Activated CD4-positive, alpha-beta T cell treated with anti-CD3 and anti-CD28 coated beads, Interleukin-2, amount 50 U/mL, for 1 hour (primary cell): ENCODE measurements at places on chromosomes 3 and 15.
A peak's percentile ranks its signal among the peaks of the same experiment; 100 is the strongest.

DNA sequence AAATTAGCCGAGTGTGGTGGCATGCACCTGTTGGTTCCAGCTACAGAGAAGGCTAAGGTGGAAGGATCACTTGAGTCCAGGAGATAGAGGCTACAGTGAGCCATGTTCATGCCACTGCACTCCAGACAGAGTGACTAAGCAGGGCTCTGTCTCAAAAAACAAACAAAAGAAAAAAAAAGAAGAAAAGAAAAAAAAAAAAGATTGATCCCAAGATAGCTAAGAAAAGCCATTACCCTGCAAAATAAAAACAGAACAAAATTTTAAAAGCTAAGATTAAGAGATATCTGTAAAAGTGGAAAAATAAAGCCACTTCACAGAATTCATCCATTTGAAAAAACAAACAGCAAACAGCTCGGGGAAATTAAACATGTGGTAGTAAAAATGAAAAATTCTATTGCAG lies 23.8 kb downstream of the LRRC2 start:
- no peak for DNase-seq

DNA sequence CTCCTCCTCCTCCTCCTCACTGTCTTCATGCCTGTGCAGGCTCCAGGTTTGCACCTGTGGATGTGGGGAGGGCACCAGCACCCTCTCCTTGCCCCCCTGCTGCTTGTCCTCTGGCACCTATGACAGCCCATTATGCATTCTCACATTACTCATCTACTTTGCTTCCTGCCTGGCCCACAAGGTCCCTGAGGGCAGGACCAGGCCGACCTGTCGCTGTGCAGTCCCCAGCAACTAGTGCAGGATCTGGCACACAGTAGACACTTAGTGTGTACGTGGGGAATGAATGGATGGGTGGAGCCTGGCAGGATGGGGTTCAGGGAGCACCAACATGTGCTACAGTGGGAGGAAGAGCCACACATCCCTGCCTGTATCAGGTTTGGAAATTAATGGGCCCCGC lies 58.3 kb upstream of the TMEM115 start:
- DNase-seq, result no peak

GRCh38 chr3:57696801-57697321 lies 4.0 kb upstream of the DENND6A start:
- no peak for DNase-seq

- DNase-seq, result peak; percentile 25
Observed at GRCh38 chr3:129934234-129935123, 40.0 kb upstream of the TRH start.

- DNase-seq, result no peak
Observed at GRCh38 chr3:100080573-100080972, 33.7 kb downstream of the FILIP1L start.
